ACHN (cell line): ENCODE measurements at places on chromosomes 7 and 10.

- peak; percentile 25 for DNase-seq
These were observed 89.0 kb downstream of the CH25H start for GRCh38 chr10:89118091-89118490.

GRCh38 chr10:1552406-1552805, 184.9 kb downstream of the ADARB2 start:
- DNase-seq: no peak

DNA sequence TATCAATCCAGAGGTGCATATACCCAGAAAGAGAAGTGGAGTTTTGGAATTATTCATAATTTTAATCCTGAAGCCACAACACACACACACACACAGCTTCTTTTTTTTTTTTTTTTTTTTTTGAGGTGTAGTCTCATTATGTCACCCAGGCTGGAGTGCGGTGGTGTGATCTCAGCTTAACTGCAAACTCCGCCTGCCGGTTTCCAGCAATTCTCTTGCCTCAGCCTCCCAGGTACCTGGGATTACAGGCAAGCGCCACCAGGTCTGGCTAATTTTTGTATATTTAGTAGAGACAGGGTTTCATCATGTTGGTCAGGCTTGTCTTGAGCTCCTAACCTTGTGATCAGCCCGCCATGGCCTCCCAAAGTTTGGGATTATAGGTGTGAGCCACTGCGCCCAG, 35.4 kb downstream of the TET1 start:
- no peak for DNase-seq

DNA sequence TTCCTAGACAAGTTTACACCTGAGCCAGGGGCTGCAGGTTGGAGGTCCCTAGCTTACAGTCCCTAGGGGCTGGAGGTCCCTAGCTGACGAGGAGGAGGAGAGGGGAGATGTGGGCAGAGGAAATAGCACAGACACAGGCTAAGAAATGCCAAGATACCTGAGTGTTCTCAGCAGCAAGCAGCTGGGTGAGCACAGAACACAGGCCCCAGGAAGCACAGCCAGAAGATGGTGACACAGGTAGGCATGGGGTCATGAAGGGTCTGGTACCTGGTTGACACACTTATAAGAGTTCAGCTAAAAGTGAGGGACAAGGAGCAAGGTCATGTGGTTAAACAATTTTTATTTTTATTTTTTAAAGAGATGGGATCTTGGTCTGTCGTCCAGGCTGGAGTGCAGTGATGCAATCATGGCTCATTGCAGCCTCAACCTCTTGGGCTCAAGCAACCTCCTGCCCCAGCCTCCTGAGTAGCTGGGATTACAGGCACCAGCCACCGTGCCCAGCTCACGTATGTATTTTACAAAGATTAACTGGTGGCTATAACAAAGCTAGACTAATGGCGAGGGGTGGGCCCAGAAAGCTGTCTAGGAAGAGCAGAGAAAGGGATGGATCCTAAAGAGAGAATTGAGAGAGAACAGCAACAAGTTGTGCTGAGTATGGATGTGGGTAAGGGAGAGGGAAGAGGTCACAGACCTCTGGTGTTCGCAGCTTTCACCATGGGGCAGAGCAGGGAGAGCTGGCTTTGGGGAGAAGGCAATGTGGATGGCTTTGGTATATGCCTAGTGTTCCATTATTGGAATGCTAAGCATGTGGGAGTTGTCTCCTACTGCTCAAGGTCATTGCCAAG, 140.3 kb upstream of the KLF14 start:
- no peak for DNase-seq

- no peak for DNase-seq
These were observed 295.0 kb upstream of the IGFBP3 start for GRCh38 chr7:46215987-46216567.

DNA sequence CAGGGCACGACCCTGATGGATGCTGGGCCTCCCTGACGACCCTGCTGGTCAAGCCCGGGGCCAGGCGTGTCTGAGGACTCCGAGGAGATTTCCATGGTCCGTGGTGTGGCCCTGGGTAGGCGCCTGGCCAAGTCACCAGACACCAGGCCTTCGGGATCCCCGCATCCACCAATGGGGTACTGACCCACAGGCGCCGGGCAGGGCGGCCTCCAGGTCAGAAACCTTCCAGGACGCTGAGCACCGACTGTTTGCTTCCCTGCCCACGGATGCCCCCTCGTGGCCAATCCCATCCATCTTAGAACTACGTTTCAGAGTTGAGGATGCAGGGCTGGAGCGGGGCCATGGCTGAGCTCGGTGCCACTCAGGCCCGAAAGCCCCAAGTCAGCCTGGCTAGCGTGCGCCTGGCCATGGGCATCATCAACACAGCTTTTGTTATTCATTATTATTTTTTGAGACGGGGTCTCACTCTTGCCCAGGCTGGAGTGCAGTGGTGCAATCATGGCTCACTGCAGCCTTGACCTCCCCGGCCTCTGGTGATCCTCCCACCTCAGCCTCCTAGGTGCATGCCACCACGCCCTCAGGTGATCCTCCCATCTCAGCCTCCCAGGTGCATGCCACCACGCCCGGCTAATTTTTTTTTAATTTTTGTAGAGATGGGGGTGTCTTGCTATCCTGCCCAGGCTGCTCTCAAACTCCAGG, 7.1 kb upstream of the AMZ1 start:
- DNase-seq: peak; percentile 84

DNA sequence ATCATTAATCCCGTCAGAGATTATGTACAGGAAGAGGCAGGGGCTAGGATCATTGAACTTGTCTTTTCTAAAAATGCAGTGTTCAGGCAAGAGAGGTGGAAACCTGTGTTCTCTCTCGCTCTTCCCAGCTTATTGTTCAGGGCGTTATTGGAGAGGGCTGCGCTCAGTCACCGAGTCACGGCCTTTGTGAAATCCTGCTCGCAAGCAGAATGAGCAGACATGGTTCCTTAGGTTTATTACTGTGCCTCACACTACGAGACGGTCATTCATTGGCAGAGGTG, 631 bp upstream of the PRKRIP1 start:
- DNase-seq: peak; percentile 49

DNA sequence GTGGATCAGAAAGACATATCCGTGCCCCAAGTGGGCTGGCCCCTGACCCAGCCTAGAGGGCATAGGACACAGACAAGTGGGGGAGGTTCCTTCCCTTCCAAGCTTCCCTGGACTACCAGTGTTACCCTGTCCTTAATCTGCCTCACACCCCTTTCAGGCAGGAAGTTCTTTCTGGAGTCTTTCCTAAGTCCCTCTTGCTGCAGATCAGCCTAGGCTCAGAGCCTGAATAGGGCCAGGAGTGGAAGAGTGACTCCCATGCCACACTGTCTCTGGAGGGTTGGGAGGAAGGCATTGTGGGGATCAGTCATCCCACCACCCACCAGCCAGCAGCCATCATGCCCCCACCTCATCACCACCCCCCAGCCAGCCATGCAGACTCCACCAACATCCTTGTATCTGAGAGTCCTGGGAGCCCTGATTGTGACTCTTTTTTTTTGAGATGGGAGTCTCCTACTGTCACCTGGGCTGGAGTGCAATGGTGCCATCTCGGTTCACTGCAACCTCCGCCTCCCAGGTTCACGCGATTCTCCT, 22.6 kb downstream of the POLL start:
- no peak for DNase-seq

- DNase-seq: no peak
These were observed 164.3 kb downstream of the BMPER start for GRCh38 chr7:34069676-34070075.

DNA sequence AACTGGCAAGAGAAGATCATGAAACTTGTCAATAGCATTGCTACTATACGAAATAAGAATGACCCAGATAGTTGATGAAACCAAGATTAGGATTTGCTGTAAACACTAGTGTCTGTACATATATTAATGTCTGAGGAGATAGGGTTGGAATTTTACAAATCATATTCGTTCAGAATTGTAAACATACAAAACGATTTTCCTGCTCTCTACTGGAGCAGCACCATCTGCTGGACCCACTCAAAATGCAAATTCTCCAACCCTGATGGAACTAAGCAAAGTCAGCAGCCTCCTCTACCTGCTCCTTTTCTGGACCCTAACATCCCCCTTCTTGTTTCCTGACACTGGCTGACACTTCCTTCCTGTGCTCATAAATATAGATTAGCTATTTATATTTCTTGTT, 29.4 kb upstream of the SGMS1 start:
- DNase-seq: peak; percentile 42

DNA sequence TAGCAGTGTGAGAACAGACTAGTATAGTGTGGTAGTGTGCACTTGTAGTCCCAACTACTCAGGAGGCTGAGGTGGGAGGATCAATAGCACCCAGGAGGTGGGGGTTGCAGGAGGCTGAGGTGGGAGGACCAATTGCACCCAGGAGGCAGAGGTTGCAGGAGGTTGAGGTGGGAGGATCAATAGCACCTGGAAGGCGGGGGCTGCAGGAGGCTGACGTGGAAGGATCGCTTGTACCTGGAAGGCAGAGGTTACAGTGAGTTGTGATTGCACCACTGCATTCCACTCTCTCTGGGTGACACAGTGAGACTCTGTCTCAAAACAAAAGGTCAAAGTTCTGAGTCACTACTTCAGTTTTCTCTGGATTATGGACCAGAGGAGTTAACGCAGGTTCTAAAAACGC, 22.6 kb upstream of the DIP2C start:
- no peak for DNase-seq

GRCh38 chr7:21543528-21544302, 876 bp downstream of the DNAH11 start:
- DNase-seq: peak; percentile 25

DNA sequence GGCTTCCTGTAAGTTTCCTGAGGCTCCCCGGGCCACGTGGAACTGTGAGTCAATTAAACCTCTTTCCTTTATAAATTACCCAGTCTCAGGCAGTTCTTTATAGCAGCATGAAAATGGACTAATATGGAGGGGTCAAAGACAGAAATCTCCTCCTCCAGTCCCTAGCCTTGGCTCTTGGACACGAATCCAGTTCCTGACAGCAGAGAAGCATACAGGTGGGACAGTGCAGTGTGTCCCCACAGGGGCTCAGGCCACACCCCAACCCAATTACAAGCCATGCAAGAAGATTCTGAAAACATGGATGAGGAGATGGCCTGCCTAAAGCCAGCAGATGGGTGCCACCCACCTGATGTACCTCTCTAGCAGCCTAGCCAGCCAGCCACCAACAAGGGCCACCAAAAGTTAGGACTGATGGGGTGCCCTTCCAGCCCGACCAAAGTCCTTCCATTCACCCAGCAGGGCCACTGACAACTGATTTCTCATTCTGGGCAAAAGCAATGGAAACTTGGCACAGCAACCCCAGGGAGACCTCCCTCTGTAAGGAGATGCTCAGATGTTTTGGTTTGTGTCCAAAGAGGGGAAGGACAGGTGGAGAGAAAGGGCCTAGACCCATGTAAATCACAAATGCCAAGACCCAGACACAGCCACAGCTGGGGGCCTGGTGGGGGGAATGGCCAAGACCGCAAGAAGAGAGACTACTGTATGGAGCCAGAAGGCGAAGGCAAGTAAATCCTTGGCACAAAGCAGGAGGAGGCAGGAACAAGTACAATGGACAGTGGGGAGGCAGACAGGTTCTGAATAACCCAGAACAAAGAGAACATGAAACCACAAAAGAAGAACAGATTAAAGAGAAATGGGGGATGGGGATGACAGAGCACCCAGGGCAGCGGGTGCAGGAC, 13.6 kb downstream of the GPRIN2 start:
- DNase-seq: no peak
